ENCODE measurements at places on chromosomes 7 and 10.
A peak's percentile ranks its signal among the peaks of the same experiment; 100 is the strongest.

GRCh38 chr10:108817584-108817983 is 1105.7 kb downstream of the XPNPEP1 start:
- DNase-seq: no peak

GRCh38 chr7:80775482-80775881 is 137.0 kb downstream of the CD36 start:
- no peak for DNase-seq

- peak; percentile 90 for DNase-seq
These were observed 59.4 kb downstream of the CDK14 start for GRCh38 chr7:90655566-90655965.

DNA sequence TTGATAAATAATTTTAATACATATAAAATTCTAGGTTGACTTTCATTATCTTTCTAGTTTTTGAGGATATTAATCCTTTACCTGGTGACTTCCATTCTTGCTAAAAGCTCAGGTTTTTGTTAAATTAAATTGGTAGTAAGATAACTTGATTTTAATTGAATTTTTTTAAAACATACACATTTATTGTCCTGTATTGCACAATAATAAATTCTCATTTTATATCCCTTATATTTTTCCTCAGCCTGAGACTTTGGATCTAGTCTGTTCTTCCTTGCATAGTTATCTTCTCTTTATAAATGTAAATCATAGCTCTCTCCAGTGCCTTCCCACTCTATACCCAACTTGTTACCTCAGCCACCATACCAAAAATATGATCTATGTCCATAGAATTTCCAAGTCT is 212.9 kb upstream of the CNTNAP2 start:
- DNase-seq: no peak

DNA sequence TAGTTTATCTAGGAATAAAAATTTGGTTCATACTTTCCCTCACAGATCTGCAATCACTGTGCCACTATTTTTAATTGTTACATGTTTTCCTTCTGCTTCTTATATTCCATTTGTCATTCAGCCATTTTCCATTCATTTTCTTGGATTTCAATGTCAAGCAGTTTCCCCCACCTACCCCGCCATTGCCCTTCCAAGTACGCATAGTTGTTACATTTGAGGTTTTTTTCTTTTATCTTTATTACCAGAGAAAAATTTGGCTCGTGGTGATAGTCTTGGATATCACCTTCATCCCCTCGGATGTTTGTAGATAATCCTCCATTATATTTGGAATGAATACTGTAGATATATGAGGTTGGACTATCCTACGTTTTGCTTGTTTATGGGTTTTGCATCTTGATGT is 159.7 kb downstream of the CRPPA start:
- no peak for DNase-seq

DNA sequence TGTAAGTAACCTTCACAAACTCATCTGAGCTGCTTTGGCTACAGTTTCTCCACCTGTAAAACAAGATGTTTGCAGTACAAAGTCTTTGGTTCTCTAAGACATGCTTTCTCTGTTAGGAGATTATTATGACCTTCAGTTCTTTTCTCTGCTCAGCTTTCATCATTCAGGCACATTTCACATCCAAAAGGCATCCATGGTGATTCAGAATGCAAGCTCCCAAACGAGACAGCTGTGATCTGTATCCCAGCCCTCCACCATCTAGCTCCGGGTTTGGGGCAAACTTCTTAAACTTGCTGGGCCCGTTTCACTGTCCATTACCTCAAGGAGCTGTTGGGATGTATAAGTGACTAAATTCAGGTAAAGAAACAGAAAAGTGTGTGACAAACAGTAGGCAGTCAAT is 95.8 kb upstream of the COL1A2 start:
- DNase-seq: peak; percentile 64

DNA sequence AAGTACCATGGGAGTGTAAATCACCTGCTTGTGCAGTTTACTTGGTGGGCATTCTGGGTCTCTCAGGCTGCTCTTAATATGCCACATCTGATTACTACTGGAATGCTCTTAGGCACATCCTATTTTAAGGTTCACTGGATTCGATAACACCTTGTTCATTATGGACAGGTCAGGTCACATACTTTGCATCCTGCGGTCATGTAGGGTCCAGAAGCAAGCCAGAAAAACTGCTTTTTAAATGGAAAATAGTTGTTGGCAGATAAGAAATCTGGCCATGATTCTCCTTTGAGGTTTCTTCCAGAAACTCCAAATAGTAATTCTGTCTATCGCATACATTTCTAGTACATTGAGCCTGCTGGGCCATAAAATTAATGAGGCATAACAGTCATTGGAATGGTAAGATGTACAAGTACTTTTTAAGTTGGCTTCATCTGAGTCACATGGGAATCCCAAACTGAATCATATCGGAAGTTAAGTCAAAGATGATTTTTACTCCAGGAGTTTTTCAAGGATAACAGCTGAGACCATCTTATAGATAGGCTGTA is 371.9 kb downstream of the LRRTM3 start:
- no peak for DNase-seq

DNA sequence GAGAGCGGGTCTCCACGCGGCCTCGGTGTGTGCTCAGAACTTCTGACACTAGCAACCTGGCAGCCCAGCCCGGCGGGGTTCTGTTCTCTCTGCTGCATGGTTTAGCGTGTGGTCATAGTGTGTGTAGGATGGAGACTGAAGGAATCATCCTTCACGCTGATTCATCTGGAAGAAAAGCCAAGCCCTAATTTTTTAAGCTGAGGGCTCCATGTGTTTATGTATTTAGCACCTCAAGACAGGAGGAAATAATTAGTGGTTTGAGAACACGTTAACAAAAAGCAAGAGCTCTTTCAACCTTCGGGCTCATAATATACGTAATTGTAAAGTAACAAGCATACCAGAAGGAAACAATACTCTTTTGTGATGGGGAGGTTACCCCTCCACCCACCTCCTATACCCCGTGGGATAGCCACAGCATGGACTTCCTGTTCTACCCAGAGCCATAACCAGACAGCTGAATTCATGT is 504.6 kb upstream of the MKI67 start:
- no peak for DNase-seq

DNA sequence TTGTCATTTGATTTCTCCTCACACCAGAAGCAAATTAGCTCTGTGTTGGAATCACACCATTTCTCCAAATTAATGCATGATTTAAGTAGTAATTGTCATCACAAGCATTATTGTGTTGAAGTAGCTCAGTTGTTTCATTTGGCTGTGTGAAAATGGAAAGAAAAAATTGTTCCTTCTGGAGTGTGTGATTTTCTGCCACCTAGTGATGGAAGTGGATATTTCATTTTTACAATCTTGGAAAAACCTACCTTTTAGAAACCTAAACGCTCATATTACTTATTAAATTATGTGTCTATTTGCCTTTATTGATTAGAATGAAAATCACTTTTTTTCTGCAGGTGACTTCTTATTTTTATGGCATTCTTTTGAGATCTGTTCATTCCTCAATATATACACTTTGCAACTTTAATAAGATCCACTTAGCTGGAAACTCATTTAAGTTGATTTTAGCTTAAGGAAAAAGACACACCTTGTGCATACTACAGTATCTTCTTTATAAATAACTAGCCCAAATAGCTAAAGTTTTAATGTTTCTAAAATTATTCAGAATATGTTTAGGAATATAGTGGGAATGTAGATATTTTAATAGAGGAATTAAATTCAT is 50.0 kb downstream of the SRI start:
- peak; percentile 3 for DNase-seq

GRCh38 chr7:142750321-142750938 is 1.2 kb downstream of the PRSS1 start:
- DNase-seq: no peak

DNA sequence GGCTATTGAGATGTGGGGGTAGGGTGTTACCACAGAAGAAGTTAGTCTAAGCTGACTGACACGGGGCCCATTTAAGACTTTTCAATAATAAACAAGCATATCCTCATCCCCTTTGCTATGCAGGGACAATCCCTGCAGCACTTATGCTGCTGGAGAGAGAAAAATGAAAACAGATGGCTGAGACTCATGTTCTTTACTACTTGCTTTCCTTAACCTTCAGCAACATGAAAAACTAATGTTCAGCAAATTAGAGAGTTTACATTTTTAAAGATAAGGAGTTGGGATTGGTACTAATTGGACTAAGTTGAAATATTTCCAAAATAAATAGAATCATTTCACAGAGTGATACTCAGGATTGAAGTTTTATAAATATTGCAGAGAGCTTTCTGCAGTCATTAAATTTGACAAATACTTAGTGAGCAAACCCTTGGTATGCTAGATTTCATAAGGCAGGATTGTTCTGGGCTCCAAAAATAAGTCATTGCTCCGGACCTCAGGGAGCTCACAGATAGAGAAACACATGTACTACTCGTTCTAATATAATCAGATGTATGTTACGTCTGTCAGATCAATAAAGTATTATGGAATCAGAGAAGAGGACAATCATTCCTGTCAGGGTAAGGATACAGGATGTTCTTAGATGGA is 147.1 kb upstream of the LRRN3 start:
- DNase-seq: peak; percentile 24

- peak; percentile 63 for DNase-seq
These were observed 169.3 kb upstream of the AKR1E2 start for GRCh38 chr10:4656576-4657194.

GRCh38 chr7:76364198-76364584 is 5.4 kb upstream of the YWHAG start:
- peak; percentile 73 for DNase-seq

- no peak for DNase-seq
These were observed 538.7 kb downstream of the DNAJB6 start for GRCh38 chr7:157875230-157876179.

DNA sequence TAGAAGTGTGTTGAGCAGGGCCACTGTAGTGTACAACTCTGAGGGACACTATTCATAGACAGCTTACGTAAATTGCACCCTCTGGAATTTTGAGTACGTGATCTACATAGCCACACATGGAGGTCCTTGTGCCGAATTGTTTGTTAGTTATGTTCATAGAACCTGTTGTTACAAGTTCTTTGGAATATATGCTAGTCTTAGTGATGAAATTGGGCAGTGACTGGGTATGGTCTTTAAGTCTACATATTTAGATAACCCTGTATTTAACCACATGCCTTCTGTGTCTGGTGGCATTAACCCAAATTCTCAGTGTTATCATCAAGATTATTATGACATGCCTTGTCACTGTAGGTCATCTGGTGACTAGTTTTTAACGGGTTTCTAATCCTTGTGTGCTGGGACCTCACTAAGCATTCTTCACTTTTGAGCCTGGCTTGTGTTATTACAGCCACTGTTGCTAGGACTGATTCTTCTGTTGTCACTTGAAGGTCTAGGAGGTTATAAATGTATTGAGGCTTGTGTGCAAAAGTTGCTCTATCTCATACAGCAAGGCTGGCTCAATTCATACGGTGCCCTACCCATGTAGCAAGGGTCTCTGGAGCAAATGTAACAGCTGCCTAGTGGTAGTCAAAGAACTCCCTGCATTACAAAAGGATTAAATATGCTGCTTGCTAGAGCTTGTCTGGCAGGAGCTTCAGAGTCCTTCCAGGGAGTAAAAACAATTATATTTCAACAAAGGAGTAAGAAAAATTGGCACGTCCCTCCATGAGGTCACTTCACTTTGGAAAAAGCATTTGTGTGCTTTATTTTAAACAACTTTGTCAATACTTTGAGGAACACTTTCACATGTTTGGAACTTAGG is 65.4 kb downstream of the CDK14 start:
- DNase-seq: no peak

DNA sequence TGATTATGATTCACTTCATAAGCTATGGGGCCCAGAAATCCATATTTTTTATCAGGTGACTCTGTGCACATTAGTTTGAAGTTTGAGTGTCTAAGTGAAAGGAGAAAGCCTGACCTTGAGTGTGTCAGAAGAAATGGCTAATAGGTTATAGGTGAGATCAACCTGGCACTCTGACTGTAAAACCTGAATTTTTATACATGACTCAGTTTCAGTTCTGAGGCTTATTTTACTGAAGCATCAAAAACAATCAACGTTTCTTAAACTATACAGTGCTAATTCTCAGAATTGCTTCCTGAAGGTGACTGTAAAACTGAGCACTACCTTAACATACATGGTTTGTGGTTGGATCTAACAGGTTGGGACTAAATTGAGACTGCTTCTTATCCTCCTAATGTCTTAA is 159.4 kb upstream of the AHR start:
- DNase-seq: no peak

DNA sequence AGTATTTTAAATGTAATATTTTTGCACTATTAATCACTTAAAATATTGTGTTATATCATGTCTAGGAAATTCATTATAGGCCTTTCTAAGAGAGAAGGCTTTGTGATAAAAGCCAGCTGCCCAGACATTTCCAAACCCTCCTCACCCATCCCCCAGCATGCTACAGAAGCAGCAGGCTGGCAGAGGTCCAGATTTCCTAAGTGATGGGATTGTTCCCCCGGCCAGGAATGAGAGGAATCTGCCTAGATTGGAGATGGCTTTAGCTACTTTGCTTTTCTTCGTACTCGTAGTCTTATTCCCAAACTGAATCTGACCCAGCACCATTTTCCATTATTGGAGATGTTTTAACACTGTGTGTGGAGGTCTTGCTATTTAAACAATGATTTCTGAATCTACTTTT is 29.4 kb downstream of the CDK14 start:
- peak; percentile 76 for DNase-seq

DNA sequence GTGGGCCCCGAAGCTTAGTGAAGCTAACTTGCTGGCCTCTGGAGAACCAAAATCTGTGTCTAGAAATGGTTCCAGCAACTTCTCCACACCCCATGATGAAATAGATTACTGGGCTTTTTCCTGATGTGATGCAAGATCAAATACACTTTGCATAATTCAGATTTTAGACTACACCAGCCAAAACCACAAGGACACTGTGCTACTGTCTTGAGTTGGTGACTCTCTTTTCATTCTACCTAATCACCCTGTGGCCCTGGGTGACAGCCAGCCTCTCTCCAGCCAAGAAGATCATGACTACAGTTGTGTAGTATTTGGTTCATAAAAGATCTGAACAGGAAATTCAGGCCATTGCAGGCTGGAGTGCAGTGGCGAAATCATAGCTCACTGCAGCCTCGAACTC is 22.2 kb downstream of the AZGP1 start:
- DNase-seq: peak; percentile 3

GRCh38 chr7:20005081-20005480 is 212.1 kb downstream of the MACC1 start:
- no peak for DNase-seq
